Fibroblast of the conjunctiva (primary cell): ENCODE measurements at places on chromosomes 7 and 10.

DNA sequence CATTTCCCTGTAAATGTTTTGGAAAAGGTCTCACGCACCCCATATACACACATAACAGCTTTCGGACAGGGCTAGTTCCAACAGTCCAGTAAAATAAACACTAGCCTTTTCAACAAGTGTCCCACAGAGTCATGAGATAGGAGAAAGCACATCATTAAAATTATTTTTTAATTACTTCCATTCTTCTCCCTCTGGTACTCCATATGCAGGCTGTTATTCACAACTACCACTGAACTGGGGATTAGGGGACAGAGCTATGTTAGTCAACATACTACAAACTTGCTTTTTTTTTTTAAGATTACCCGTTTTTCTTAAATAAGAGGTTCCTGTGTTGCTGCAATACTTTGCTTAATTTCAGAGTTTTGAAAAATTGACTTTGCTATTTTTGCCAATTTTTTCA lies 576.6 kb upstream of the KCND2 start:
- no peak for DNase-seq

- no peak for DNase-seq
These were observed 919 bp downstream of the MAFK start for GRCh38 chr7:1531263-1531978.

GRCh38 chr7:82572195-82572880 lies 128.8 kb upstream of the CACNA2D1 start:
- DNase-seq, result peak; percentile 74

- DNase-seq, result no peak
These were observed 20.5 kb upstream of the SGCE start for GRCh38 chr7:94676431-94676830.

DNA sequence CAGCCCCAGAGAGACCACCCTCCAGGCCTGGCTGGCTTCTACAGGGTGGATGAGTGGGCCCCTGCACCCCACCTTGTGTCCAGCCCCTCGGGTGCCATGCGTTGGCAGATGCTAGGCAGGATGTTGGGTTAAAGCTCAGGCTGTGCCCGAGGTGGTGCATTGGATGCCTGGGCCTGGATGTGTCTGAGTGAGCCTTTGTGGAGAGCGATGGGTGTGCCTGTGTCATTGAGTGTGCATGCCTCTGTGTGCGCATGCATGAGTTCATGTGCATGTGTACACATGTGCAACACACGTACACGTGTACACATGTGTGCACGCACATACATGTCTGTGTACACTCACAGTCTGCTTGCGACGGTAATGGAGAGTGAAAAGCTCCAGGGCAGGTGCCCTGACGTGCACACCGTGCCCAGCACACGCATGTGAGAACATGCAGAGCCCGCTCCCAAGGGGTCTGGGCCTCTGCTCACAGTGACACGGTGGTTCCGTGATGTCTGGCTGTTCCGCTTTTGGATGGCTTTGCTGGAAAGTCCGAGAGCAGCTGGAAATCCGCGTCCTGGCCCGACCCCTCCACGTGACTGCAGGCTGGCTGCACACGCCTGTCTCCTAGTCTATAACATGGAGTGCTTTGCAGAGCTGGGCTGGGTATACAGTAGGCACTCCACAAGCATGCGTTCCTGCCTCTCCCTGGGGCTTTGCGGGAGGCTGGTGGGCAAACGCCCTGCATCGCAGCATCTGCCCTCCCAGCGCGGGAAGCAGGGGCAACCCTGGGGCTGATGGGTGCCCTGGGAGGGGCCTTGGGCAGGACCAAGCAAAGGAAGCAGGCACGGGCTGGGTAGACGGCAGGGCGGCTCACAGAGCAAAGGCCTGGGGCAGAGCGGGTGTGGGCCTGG lies 36.9 kb downstream of the ELFN1 start:
- DNase-seq, result no peak

- DNase-seq, result no peak
These were observed 352.4 kb upstream of the POM121L12 start for GRCh38 chr7:52682993-52683392.

GRCh38 chr7:140245611-140246105 lies 68.9 kb upstream of the KDM7A start:
- DNase-seq, result no peak

DNA sequence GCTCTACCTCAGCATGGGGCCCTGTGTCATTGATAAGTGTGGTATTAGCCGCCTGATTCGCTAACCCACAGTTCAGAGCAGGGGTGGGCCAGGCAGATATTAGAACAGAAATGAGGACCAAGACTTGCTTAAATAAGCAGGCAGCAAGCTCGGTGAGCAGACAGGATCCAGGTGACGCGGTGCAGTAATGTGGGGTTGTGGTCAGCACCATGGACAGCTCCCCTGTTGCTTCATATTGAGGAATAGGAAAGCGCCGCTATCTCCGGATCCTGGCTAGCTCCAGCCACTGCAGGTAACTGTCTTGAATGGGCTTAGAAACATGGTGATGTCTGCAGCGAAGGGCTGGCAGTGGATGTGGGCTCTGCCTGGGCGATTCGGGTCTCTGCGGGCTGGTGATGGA lies 51.3 kb upstream of the GPR26 start:
- no peak for DNase-seq

- DNase-seq, result no peak
These were observed 216.7 kb upstream of the RNF32 start for GRCh38 chr7:156423876-156424275.

GRCh38 chr10:33715303-33715975 lies 381.0 kb upstream of the NRP1 start:
- DNase-seq, result no peak

DNA sequence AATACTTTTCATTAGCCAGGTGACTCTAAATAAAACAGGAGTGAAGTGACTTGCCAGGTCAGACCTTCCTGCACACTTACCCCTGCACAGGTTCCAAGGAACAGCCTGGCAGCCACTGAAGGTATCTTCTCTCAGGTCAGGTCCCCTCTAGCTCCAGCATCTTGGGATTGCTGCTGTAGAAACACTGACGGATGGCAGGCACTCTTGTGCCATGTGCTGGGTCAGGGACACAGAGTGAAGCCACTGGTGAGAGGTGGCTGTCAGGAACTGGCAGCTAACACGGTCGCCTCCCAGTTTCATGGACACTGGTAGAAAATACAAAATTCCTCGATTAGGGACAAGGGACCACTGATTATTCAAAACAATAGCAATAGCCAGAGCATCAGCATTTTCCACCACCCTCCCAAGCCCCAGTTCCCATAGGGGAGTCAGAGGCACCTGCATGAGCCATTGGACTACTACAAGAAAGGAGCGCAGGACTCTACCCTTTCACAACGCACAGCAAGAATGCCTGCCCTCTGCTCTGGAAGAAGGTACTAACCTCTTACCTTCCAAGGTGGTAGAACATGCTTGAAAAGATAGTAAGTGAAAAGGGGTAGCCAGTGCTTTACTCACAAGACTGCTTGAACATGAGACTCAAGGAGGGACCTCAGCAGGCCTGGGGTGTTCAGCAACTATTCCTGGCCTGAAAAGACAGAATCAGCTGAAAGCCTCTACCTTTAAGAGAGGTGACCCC lies 5.1 kb upstream of the MYO1G start:
- DNase-seq, result no peak

- DNase-seq, result no peak
These were observed 98.7 kb downstream of the AUTS2 start for GRCh38 chr7:69696686-69697685.

DNA sequence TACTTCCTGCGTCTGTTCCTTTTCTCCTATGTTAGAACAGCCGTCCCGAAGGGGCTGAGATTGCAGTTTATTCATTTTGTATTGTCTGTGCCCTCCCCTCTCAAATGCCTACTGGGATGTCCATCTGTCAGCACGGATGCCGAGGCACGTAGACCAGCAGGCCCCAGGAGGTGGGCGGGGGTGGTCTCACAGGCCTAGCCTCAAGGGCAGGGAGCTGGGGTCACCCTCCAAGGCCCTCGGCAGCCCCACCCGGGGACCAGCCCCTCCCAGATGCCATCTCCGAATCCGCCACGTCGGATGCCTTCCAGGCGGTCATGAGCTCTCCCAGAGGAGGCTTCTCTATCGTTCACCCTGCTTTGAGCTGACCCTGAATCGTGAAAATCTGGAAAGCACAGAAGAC lies 59.7 kb downstream of the ELFN1 start:
- no peak for DNase-seq

- DNase-seq, result no peak
These were observed 5.6 kb upstream of the LRRC27 start for GRCh38 chr10:132326344-132326889.

GRCh38 chr7:68994841-68995240 lies 603.4 kb upstream of the AUTS2 start:
- no peak for DNase-seq
